Melanocyte of skin (primary cell): ENCODE measurements at places on chromosomes 12 and 14. TPM values are rescaled to one million over a fixed set of nuclear protein-coding genes. Genes with fewer than 3 reads are reported as not detected.

IGFBP6 gene
- 0.77 and 4.3 TPM in 2 replicates for total RNA-seq

MMP14 gene
- 336 and 337 TPM in 2 replicates for total RNA-seq

NFE2 gene
- not detected in 2 replicates for total RNA-seq

KRT2 gene
- total RNA-seq: not detected in 2 replicates

CELA1 gene
- total RNA-seq: not detected in 2 replicates

RPL10L gene
- not detected in 2 replicates for total RNA-seq

ERC1 gene
- 37.9 and 71.6 TPM in 2 replicates for total RNA-seq

PRPH gene
- not detected in 2 replicates for total RNA-seq

MSRB3 gene
- total RNA-seq: 6.2 and 8.7 TPM in 2 replicates

CLEC14A gene
- total RNA-seq: 0.36 TPM in 1 of 2 replicates, not detected in the other

AICDA gene
- total RNA-seq: not detected in 2 replicates

ITGB7 gene
- 4.1 and 5.8 TPM in 2 replicates for total RNA-seq

MED6 gene
- 42.4 and 45.0 TPM in 2 replicates for total RNA-seq

KRT6C gene
- total RNA-seq: not detected in 2 replicates

IFNG gene
- not detected in 2 replicates for total RNA-seq

BCL11B gene
- not detected in 2 replicates for total RNA-seq

ASB8 gene
- 21.3 and 24.4 TPM in 2 replicates for total RNA-seq

TAS2R42 gene
- total RNA-seq: not detected in 2 replicates

CATSPERB gene
- total RNA-seq: not detected in 2 replicates

RIMBP2 gene
- total RNA-seq: not detected in 2 replicates

DPY19L2 gene
- 10.5 and 14.5 TPM in 2 replicates for total RNA-seq

MIP gene
- total RNA-seq: not detected in 2 replicates

TRIM9 gene
- total RNA-seq: 6.9 and 12.4 TPM in 2 replicates

MGST1 gene
- 69.1 and 98.1 TPM in 2 replicates for total RNA-seq

FGF6 gene
- total RNA-seq: not detected in 2 replicates

RTN1 gene
- under 0.01 and 0.34 TPM in 2 replicates for total RNA-seq

EFS gene
- 0.77 and 1.3 TPM in 2 replicates for total RNA-seq

C12orf56 gene
- total RNA-seq: not detected in 2 replicates

NPC2 gene
- 197 and 198 TPM in 2 replicates for total RNA-seq

TCL1B gene
- total RNA-seq: not detected in 2 replicates

MORN3 gene
- not detected in 2 replicates for total RNA-seq

CLEC4A gene
- total RNA-seq: 0.31 TPM in 1 of 2 replicates, not detected in the other

INTS13 gene
- total RNA-seq: 45.0 and 66.2 TPM in 2 replicates

FOXG1 gene
- total RNA-seq: not detected in 2 replicates

ZNF385A gene
- 0.46 and 1.00 TPM in 2 replicates for total RNA-seq

SLC38A4 gene
- total RNA-seq: 0.36 TPM in 1 of 2 replicates, not detected in the other

NUP37 gene
- 22.4 and 28.7 TPM in 2 replicates for total RNA-seq

GLIPR1L1 gene
- not detected in 2 replicates for total RNA-seq

KRT77 gene
- total RNA-seq: not detected in 2 replicates

HPD gene
- total RNA-seq: not detected in 2 replicates

TOGARAM1 gene
- total RNA-seq: 16.7 and 25.6 TPM in 2 replicates

FAM186B gene
- 0.36 and 1.7 TPM in 2 replicates for total RNA-seq

KERA gene
- not detected in 2 replicates for total RNA-seq

KRT7 gene
- 1.00 and 1.5 TPM in 2 replicates for total RNA-seq

GPR68 gene
- under 0.01 TPM in 2 replicates for total RNA-seq

TEAD4 gene
- 21.0 and 21.6 TPM in 2 replicates for total RNA-seq

FLVCR2 gene
- 2.5 and 2.8 TPM in 2 replicates for total RNA-seq

RNASE4 gene
- 3.3 and 8.3 TPM in 2 replicates for total RNA-seq

FAM90A1 gene
- not detected in 2 replicates for total RNA-seq

EIF2S3B gene
- total RNA-seq: 0.69 and 2.9 TPM in 2 replicates
